ENCODE measurements at places on chromosomes 5 and 9.

GRCh38 chr5:82512025-82512424 lies 233.9 kb upstream of the RPS23 start:
- H3K36me3 ChIP-seq: peaks cover 3% of the 10 kb centered on the region
- DNase-seq: no peak
- H3K27me3 ChIP-seq: no peaks in the 10 kb centered on the region
- H3K4me1 ChIP-seq: no peaks in the 10 kb centered on the region
- H3K4me3 ChIP-seq: no peak overlapping the region

GRCh38 chr9:74663439-74663838 lies 166.3 kb downstream of the RORB start:
- H3K27me3 ChIP-seq: peaks cover under 1% of the 10 kb centered on the region
- H3K4me3 ChIP-seq: no peak overlapping the region
- no peak overlapping the region for H3K27ac ChIP-seq

DNA sequence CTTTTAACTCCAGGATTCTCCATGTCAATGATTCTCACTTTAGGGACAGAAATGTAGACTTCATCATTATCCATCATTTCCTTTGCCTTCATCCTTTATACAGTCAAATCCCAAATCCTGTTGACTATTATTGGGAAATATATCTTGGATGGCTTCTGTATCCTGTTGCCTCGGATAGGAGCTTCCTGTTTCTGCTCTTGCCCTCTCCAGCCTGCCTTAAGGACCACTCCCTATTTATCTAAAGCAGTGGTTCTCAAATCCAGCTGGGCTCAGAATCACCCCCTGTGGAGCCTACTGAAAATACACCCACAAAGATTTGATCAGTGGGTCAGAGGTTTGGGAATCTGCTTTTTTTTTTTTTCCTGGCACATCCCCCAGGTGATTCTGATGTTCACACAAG lies 8.5 kb downstream of the AFAP1L1 start:
- peaks cover 5% of the 10 kb centered on the region for H3K4me1 ChIP-seq
- H3K27ac ChIP-seq: no peak overlapping the region

GRCh38 chr5:74969726-74970125 lies 82.6 kb downstream of the GCNT4 start:
- H3K4me3 ChIP-seq: no peak overlapping the region
- H3K36me3 ChIP-seq: no peaks in the 10 kb centered on the region
- no peak overlapping the region for H3K27ac ChIP-seq
- no peaks in the 10 kb centered on the region for H3K27me3 ChIP-seq
- no peak for DNase-seq
- peaks cover 8% of the 10 kb centered on the region for H3K4me1 ChIP-seq

DNA sequence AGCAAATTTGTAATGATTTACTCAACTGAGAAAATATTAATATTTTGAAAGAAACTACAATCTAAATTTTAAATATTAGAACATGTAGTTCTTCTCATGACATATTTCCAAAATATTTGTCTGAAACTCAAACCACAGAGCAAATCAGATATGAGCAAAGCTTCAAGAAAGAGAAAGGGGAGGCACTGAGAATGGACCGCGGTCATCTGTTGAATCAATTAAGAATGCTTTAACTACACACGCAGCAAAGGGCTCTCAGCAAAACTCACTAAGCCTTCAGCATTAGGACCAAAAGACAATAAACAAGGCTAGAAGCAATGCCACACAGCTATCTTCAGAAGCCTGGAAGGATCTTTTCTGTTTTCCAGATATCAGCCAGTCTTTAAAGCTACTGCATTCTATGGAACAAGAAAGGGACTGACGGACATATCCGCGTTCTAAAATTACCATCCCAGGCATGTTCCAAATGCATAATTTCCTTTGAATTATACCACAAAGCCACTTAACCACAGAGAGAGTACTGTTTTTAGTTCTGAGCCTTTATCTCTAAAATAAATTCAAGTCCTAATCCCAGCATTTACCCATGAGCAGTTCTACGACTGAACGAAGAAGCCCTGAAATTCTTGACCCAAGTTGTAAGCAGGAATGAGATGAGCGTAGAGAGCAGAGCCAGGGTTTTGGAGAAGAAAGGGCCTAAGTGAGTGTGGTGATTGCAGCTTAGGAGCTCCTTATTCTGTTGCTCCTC lies 513.5 kb downstream of the AGTPBP1 start:
- H3K4me3 ChIP-seq: no peak overlapping the region
- no peak overlapping the region for H3K27ac ChIP-seq
- DNase-seq: no peak
- H3K4me1 ChIP-seq: no peaks in the 10 kb centered on the region

DNA sequence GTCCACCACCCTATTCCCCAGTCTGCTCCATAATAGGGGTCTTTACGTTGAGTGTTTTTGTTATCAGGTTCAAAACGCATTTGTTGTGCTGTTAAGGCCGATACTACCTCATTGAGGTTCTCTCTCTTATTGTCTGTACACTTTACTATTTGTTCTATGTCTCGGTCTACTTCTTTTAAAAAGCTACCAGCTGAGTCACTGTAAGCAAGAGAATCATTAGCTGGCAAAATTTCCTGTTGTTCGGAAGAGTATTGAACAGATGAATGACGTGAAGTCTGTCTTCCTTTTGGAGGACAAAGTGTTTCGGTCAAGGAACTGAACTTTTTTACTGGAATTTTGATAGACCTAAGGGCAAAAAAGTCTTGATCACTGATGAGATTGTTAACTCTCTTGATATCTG lies 10.3 kb downstream of the LYSMD3 start:
- no peaks in the 10 kb centered on the region for H3K27me3 ChIP-seq
- H3K4me1 ChIP-seq: no peaks in the 10 kb centered on the region
- no peak overlapping the region for H3K4me3 ChIP-seq
- peaks cover 39% of the 10 kb centered on the region for H3K36me3 ChIP-seq
- no peak for DNase-seq
- no peak overlapping the region for H3K27ac ChIP-seq

DNA sequence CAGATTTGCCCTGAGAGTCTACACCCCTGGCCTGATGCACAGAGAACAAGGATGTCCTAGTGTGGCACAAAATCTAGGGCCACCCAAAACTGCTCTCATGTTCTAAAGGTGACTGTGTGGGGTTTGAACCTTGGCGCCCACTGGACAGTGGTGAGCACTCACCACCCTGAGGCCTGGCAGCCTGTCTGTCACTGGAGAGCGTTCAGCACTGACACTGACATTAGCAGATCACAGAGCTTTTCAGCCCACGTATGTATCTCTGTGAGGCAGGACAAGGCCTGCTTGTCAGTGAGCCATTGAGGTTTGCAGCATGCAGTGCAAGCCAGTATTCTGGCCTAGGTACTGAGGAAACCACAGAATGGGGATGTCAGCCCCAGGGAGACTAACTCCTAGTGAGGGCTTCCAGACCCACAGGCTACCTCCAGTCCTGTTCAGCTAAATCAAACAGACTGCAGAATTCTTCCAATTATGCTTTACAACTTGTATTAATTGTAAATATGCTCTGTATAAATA lies 38.9 kb upstream of the SLC2A8 start:
- H3K4me3 ChIP-seq: no peak overlapping the region
- H3K27me3 ChIP-seq: no peaks in the 10 kb centered on the region
- peaks cover 5% of the 10 kb centered on the region for H3K4me1 ChIP-seq
- H3K27ac ChIP-seq: no peak overlapping the region

DNA sequence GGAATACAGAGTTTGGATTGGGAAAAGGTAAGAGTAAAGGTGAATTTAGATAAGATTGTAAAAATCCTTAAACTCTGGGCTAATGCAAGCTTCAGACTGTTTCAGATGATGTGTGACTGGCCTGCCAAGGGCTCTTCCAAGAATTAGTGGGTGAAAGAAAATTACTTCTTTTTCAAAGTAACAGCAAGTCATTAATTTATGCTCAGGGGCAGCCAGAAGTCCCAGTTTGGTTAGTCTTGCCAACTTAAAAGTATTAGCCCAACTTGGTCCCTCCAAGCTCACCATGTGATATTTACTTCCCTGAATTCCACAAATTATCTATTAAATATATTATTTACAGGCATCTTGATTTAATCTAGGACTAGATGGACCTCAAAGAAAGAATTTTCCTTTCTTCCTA lies 947.8 kb downstream of the NR2F1-AS1 start:
- no peaks in the 10 kb centered on the region for H3K36me3 ChIP-seq
- DNase-seq: no peak
- H3K4me1 ChIP-seq: peaks cover 17% of the 10 kb centered on the region

GRCh38 chr9:18849890-18850677 lies 182.9 kb downstream of the SAXO1 start:
- no peaks in the 10 kb centered on the region for H3K4me1 ChIP-seq
- no peaks in the 10 kb centered on the region for H3K36me3 ChIP-seq
- no peak overlapping the region for H3K4me3 ChIP-seq
- H3K27ac ChIP-seq: no peak overlapping the region

GRCh38 chr5:124884114-124884513 lies 137.7 kb upstream of the ZNF608 start:
- H3K27me3 ChIP-seq: no peaks in the 10 kb centered on the region
- no peak for DNase-seq
- H3K27ac ChIP-seq: no peak overlapping the region
- H3K4me1 ChIP-seq: peaks cover 21% of the 10 kb centered on the region
- no peaks in the 10 kb centered on the region for H3K36me3 ChIP-seq

- peaks cover 40% of the 10 kb centered on the region for H3K27me3 ChIP-seq
- H3K4me1 ChIP-seq: peaks cover 4% of the 10 kb centered on the region
- H3K36me3 ChIP-seq: no peaks in the 10 kb centered on the region
- no peak overlapping the region for H3K4me3 ChIP-seq
Measured at GRCh38 chr9:124458441-124458840, 8.2 kb downstream of the ADGRD2 start.

DNA sequence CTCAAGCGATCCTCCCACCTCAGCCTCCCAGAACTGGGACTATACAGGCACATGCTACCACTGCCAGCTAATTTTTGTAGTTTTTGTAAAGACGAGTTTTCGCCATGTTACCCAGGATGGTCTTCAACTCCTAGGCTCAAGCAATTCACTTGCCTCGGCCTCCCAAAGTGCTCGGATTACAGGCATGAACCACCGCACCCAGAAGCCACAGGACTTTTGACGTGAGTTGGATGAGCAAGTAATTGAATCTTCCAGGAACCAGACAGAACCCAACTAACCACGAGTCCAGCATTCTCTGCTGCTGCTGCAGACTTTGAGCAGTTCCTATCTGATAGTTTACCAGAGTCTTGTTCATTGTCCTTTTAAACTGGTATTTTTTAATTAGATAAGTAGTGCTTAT lies 9.6 kb upstream of the ATP6V0E1 start:
- H3K4me3 ChIP-seq: no peak overlapping the region
- peaks cover 4% of the 10 kb centered on the region for H3K36me3 ChIP-seq
- no peak overlapping the region for H3K27ac ChIP-seq
- H3K4me1 ChIP-seq: no peaks in the 10 kb centered on the region
- DNase-seq: no peak

DNA sequence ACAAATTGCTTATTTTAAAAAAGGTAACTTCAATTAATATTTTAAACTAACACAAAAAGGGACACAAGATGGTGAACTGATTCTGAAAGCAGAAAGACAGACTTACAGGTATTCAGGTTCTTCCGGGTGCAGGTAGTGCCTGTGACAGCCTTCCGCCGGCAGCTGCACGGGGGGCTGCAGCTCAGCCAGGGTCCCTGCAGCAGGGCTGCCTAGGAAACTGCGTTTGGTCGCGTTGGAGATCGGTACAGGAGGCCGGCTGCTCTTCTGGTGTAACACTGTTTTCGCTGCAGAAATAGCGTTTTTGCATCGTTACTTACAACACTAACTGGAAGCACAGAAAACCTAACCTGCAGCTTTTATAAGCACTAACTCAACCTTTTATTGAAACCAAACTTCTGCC lies 80.0 kb downstream of the CAMSAP1 start:
- H3K27me3 ChIP-seq: no peaks in the 10 kb centered on the region
- peaks cover 47% of the 10 kb centered on the region for H3K36me3 ChIP-seq
- no peak for DNase-seq
- peaks cover 12% of the 10 kb centered on the region for H3K4me1 ChIP-seq

DNA sequence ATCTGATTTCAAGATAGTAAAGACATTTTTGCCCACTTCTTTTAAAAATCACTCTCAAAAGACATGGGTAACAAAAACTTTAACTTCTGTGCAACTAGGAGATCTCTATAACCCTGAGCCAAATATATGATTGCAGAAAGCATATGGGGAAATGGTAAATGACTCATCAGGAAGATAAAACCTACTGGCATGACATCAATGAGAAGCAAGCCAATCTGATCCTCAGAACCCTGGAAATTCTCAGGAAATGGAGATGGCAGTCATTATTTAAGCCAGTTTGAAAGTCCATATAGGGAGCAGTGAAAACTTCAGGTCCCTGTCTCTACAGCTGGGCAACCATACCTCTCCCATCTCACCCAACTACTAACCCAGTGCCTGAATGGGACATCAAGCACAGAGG lies 249.7 kb upstream of the NREP start:
- DNase-seq: no peak
- no peak overlapping the region for H3K27ac ChIP-seq
- H3K36me3 ChIP-seq: no peaks in the 10 kb centered on the region
- H3K4me3 ChIP-seq: no peak overlapping the region
- H3K27me3 ChIP-seq: no peaks in the 10 kb centered on the region

GRCh38 chr9:123191260-123191659 lies 77.1 kb downstream of the STRBP start:
- no peaks in the 10 kb centered on the region for H3K4me1 ChIP-seq
- no peak overlapping the region for H3K4me3 ChIP-seq
- H3K27me3 ChIP-seq: no peaks in the 10 kb centered on the region
- peaks cover 8% of the 10 kb centered on the region for H3K36me3 ChIP-seq
- no peak for DNase-seq
- no peak overlapping the region for H3K27ac ChIP-seq

GRCh38 chr5:174755106-174755505 lies 30.7 kb downstream of the MSX2 start:
- H3K27me3 ChIP-seq: peaks cover 16% of the 10 kb centered on the region
- no peak for DNase-seq
- no peaks in the 10 kb centered on the region for H3K36me3 ChIP-seq
- H3K4me1 ChIP-seq: peaks cover 11% of the 10 kb centered on the region
- H3K27ac ChIP-seq: no peak overlapping the region

DNA sequence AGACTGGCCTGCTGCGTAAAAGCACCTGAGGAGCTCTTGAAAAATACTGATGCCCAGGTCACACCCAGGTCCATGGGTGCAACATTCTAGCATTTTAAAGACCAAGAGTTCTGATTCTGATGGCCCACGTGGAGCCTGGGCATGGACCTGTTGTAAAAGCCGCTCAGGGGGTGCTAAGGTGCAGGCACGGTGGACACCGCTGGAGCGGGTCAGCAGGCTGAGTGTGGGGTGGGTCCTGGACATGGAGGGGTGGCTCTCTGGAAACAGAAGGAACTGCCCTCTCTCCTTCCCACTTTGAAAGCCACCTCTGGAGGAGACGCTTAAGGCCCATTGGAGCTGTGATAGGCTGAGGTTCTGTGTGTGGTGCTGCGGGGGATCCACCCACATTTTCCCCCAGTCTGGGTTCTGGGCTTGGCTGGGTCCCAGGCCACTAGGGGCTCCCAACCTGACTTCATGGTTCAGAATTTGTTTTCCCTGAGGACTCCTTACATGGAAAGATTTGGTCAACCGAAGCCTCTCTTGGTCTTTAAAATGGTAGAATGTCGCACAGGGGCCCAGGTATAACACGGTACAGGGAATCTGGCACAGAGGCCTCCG lies 16.6 kb downstream of the GPRIN1 start:
- no peak overlapping the region for H3K4me3 ChIP-seq
- peaks cover 3% of the 10 kb centered on the region for H3K27me3 ChIP-seq
- H3K27ac ChIP-seq: no peak overlapping the region
- DNase-seq: no peak
- H3K4me1 ChIP-seq: no peaks in the 10 kb centered on the region

GRCh38 chr9:76677481-76678055 lies 86.7 kb upstream of the PCA3 start:
- no peaks in the 10 kb centered on the region for H3K4me1 ChIP-seq
- no peak for DNase-seq
- H3K36me3 ChIP-seq: no peaks in the 10 kb centered on the region
- H3K4me3 ChIP-seq: no peak overlapping the region
- H3K27me3 ChIP-seq: no peaks in the 10 kb centered on the region

- H3K36me3 ChIP-seq: no peaks in the 10 kb centered on the region
- no peak overlapping the region for H3K27ac ChIP-seq
- H3K4me3 ChIP-seq: no peak overlapping the region
- peaks cover 4% of the 10 kb centered on the region for H3K4me1 ChIP-seq
Measured at GRCh38 chr9:7234144-7234543, 476.4 kb downstream of the KDM4C start.
